ENCODE measurements at places on chromosomes 1 and 21. TPM values are rescaled to one million over a fixed set of nuclear protein-coding genes. Genes with fewer than 3 reads are reported as not detected.

The G0S2 gene
- total RNA-seq, result 12.5 TPM

DNA sequence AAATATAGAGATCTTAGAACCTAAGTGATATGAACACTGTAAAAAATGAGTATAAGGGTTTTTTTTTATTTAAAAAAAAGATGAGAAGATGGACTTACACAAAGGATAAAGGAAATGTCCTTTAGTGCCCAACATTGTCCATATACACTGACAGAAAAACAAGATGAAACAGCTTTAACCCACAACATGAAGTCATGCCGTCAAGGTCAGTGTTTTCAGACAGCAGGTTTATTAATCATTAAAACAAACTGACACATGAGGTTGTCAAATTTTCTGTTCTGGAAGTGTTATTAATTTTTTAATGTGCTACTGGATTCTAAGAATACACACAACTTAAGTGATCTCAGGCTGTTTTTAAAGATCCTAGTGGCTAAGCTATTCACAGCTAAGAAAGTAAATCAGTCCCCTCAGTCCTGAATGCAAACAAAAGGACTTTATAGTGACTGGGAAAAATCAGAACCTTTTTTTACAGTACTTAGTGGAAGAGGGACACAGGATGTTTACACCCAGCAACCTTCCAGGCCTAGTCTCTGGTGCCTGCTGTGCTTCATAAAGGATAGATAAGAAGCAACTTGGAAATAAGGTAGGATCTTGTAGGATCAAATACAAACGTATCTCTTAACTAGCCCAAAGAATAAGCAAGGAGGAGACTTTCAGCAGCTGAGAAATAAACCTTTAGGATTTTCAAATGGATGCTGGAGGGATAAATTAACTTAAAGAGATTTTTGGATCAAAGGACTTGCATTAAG lies 21.9 kb upstream of the PKN2 start:
- DNase-seq, result no peak

The CDCA8 gene
- total RNA-seq, result 0.48 TPM

- DNase-seq, result no peak
Measured at GRCh38 chr1:204190212-204191211, 5.8 kb downstream of the KISS1 start.

The FBXO28 gene
- total RNA-seq, result 28.1 TPM

- DNase-seq, result no peak
Measured at GRCh38 chr21:46386734-46387088, 62.8 kb downstream of the PCNT start.

The UTS2 gene
- not detected for total RNA-seq

- peak; percentile 85 for DNase-seq
Measured at GRCh38 chr1:16719571-16720350, 20.6 kb upstream of the RNU1-4 start.

- no peak for DNase-seq
Measured at GRCh38 chr21:37461479-37461878, 94.9 kb downstream of the DYRK1A start.

- DNase-seq, result no peak
Measured at GRCh38 chr1:46315669-46316403, 12.3 kb downstream of the UQCRH start.

The MTARC2 gene
- total RNA-seq, result 11.8 TPM

DNA sequence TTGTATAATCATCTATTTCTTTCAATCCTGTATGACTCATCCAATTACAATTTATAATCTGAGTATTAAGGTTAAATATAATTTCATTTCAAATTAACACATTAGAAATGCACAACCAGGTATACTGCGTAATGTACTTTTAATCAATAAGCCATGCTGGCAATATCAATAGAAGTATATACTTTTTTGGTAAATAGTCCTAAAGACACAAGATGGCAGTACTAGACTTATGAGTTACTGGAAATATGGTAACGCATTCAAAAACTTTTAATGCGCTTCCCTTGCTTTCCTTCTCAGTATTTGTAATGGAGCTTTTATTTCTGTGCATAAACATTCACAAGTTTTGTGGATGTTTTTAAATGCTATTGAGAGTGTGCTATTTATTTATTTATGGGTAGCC lies 1162.0 kb upstream of the TMPRSS15 start:
- no peak for DNase-seq

The CCDC181 gene
- 0.51 TPM for total RNA-seq

DNA sequence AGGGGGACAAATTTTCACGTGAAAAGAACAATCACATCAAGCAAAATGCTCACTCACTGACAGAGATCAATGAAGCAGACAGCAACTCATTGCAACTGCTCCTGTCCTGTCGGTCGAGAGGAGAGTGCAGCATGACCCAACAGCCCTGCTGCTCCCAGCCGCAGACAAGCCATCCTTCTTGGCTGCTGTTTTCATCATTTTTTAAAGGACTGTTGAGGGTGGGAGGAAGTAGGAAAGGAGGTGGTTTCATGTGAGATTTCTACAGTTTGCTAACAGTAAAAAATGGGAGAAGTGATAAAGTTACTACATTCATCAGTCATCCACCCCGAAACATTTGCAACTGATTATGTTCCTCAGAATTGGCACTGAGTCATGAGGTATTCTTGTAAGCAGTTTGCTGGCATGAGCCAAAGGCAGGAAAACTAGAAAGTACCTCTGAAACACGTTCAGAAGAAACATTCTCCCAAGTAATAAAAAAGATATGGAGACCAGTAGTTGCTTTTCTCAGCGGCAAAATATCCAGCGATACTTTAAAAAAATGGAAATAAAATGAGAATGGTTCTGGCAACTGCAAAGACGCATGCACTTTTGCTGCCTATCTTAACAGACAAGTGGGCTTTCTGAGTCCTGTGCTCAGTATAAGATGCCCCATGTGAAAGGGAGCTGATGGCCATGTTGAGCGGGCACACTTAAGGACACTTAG lies 72.0 kb upstream of the CLDN14 start:
- no peak for DNase-seq

- peak; percentile 46 for DNase-seq
Measured at GRCh38 chr1:7983086-7983778, 21.7 kb downstream of the PARK7 start.

The TNFRSF4 gene
- 2.0 TPM for total RNA-seq

DNA sequence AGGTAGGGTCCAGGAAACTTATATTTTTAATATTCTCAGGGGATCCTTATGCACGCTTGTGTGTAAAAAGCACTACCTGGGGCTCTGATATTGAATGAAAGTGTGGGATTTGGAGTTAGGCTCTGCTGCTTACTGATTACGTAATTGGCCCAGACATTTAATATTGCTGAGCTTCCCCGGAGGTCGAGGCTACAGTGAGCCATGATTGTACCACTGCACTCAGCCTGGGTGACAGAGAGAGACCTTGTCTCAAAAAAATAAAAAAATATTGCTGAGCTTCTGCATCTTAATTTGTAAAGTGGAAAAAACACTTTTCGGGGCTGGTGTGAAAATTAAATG lies 62.2 kb upstream of the KIF26B start:
- DNase-seq, result no peak

The OR2L3 gene
- not detected for total RNA-seq

The FOXD2 gene
- 0.19 TPM for total RNA-seq

DNA sequence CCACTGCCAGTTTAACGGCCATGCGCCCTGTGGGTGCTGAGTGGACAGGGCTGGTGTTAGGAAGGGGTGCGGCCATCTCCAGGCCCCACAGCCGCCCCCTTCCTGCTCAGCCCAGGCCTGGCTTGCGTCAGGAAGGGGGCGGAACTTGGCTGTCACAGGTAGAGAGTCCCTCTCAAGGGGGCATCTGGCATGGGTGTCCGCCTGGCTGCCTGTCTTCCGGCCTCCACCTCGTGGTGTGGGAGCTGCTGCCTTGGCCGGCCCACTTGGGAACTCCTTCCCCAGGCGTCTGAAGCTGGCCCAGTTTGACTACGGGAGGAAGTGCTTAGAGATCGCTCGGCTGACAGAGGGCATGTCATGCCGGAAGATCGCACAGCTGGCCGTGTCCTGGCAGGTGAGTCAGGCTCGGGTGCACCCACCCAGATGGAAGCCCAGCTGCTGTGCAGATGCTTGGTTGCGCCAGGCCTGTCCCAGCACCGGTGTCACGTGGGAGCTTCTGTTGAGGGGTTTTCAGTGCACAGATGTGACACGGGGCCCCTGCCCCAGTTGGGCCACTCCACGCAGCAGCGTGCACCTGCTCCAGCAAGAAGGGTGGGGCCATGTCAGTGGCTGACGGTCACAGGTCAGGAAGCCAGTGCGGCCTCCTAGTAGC lies 9.1 kb upstream of the ATAD3B start:
- DNase-seq, result no peak

The NEXN gene
- 111 TPM for total RNA-seq

GRCh38 chr1:70499695-70500094 lies 88.6 kb downstream of the CTH start:
- DNase-seq, result no peak

- DNase-seq, result peak; percentile 88
Measured at GRCh38 chr1:46607345-46608130, 3.5 kb upstream of the MKNK1 start.

The KRTAP13-2 gene
- total RNA-seq, result not detected

The LRRC8B gene
- total RNA-seq, result 6.0 TPM

The NPHP4 gene
- total RNA-seq, result 7.7 TPM

DNA sequence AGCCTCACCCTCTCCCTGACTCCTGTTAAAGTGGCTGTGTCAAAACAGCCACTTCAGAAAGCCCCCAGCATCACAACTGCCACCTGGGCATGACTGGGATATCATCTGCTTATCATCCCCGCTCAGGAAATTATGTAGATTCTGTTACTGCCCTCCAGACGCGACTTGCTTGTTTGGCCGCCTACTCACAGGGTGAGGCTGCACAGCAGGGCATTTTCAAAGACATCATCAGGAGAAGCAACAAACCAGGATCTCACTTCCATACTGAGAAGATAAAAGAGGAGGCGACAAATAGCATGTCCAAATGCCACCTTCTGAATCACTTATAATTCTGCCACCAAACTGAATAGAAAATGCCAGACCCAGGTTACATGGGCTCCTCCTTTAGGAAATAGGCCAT lies 94.8 kb downstream of the MIS18A start:
- no peak for DNase-seq

GRCh38 chr1:94096797-94097549 lies 24.0 kb downstream of the ABCA4 start:
- DNase-seq, result no peak

DNA sequence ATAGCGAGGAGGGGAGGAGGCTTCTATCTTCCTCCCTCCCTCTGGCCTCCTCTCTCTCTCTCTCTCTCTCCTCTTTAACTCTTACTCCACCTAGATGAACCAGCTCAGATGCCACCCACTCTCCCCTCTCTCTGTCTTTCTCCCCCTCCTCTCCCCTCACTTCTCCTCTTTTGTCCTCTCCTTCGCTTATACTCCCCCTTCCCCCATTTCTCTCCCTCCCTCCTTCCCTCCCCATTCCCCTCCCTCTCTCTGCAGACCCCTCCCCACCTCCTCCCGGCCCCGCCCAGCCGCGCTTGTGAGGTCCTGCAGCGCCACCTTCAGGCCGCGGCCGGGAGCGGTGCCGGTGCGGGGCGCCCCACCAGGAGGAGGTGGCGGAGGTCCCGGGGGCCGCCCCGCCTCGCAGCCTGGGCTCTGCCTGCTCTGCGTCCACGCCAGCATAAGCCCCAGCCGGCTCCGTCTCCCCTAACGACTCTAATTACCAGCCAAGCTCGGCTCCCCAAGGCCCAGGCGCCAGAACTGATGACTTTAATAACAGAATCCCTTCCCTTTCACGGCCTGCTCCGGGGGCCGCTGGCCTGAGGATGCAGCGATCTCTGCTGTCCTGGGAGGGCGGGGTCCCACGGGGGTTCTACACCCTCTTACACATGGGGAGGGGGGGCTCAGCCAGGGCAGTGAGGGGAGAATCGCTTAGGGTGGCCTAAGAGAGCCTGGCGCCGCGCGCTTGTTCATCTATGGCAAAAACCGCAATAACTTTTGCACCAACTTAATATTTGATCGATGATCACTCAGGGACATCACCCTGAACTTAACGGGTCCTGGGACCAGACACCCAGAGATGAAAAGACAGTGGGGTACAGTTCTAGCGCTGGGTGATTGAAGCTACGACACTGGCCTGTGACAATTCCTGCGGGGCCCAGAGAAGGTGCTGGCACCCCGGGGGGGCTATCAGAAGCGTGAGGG lies 637.3 kb downstream of the MATN1 start:
- DNase-seq, result peak; percentile 89

DNA sequence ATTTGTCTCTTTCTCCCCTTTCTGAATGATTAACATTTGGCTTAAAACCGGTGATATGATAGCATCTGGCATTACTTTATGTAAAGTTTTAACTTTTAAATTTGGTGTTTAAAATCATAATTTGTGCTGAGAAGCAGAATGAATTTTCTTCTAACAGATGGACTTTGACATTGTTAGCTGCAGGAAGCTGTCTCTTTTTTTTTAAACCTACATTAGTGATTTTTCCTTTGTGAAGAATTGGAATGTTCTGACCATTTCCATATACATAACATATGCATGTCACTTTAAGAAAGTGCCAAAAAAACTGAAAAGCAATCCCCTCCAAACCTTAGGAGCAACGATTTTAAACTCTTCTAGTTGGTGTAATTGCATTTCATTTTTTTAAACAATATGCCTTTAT lies 22.2 kb downstream of the F3 start:
- no peak for DNase-seq

- DNase-seq, result no peak
Measured at GRCh38 chr1:14300991-14301703, 297.3 kb upstream of the KAZN start.

DNA sequence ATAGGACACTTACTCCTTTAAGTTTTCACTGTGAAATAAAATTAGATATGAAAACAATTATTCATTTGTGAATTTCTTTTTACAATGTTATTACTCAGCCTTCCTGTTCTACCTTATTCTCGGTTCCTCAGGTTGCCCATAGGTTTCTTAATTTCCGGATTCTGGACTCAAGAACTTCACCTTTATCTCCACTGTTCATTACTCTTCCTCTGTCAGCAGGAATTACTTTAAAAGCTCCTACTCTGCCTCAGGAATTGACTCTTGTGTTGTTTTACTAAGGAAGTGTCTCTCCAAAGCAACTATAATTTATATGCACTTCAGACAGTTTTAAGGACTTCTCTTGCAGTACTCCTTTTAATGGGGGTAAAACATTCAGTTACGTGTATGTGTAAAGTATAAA lies 123.8 kb downstream of the OSBPL9 start:
- DNase-seq, result no peak

DNA sequence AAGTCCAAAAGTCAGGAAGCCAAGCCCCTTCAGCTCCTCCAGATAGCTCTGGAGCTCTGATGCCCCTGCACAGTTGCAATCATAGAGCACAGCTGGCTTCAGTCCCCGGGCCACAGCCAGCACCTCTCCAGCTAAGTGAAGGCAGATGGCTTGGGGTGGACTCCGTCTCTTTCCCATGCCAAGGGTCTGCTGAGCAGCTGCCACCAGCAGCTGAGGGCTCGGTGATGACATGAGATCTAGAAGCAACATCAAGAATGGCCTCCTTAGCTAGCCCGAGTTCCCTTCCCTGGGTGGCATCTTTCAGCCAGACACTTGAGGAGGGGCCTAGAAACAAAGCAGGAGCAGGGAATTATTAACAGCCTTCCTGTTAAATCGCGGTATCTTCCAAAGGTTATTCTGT lies 973 bp downstream of the C1orf74 start:
- DNase-seq, result no peak

The FAF1 gene
- total RNA-seq, result 55.3 TPM

GRCh38 chr1:19680644-19681043 lies 16.0 kb downstream of the HTR6 start:
- DNase-seq, result no peak
